ENCODE measurements at places on chromosomes 12 and 14. TPM values are rescaled to one million over a fixed set of nuclear protein-coding genes. Genes with fewer than 3 reads are reported as not detected.

DNA sequence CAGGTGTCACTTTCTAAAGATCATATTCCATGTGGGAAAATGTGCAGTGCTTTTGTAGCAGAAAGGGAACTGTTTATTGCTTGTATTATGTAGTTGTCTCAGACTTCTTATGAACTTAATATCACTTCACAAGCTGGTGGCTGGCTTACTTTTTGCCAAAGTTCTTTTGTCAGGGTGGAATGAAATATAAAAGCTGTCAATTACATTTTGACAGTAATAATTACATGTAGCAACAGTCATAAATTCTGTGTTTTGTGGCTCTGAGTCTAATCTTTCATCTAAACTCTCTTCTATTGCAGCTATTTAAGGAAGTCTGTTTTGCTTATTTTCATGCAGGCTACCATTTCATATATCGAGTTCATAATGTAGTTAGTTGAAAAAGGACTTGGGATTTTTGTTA is 106.6 kb downstream of the OTOGL start:
- DNase-seq = no peak

- no peak for DNase-seq
Measured at GRCh38 chr12:129723260-129723659, 180.6 kb downstream of the TMEM132D start.

Gene NGB
- not detected for total RNA-seq

Gene TAS2R30
- 11.8 TPM for total RNA-seq

GRCh38 chr12:41439801-41440200 is 251.7 kb downstream of the PDZRN4 start:
- DNase-seq = no peak

Gene DPPA3
- not detected for total RNA-seq

Gene RTL1
- total RNA-seq = not detected

Gene ABCD2
- total RNA-seq = 4.6 TPM

DNA sequence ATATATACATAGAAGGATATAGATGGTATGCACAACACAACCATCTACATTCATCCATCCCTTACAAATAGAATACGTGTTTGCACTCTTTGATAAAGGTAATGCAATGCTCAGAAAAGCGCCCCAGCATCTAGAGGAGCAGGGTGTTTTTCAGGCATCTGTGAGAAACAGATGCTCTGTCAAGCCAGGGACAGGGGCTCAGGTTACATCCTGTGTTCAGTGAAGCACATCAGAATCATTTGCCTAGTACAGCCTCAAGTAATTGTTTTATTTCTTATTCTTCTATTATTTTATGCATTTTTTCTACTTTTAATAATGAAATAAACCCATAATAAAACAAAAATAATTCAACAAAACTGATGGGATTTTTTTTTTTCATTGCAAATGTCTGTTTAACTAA is 50.5 kb upstream of the HIF1A start:
- DNase-seq = no peak

DNA sequence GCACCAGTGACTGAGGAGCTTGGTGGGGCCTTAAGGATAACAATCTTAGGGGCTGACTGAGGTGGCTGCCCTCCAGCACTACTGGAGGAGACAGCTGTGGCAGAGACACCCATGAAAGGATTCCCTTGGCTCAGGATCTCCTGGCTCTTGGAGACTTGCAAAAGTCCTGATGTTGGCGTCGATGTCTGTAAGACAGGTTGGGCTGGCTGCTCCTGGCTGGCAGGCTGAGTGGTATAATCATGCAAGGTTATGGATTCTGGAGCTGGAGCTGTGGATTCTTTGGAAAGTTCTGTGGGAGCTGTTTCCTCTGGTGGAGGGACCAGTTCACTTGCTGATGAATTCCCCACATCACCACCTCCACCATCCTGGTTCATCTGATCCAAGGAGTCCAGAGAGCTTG is 24.8 kb downstream of the CHD8 start:
- DNase-seq = no peak

DNA sequence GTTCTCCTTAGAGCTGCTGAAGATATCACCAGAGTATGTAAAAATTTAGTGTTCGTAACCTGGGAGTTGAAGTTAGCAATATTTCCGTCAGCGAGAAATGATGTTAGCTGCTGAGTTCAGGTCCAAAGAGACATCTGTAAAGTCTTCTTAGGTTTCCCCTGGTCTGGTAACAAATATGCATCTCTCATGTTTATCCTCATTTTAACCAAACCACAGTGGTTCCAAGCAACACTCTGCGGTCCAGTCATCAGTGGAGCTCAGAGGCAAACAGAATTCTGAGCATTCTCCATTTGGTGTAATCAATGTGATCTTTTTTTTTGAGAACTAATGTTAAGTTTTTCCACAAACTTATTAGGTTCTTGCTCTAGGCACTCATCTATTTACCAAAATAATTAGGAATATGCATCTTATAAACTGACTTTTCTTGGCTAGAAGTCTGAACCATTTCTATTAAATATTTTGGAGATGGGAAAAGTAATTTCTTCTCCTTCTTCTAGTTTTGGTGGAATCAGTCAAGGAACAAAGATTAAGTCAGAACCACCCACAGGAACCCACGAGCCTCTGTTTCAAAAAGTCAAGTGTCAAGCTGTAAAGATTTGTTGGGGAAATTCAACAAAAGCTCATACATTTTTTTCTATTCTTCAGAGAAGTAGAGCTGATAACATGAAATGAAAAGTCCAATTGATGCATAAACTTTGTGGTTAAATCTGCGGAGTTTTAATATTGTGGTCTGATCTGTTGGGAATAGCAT is 64.7 kb downstream of the IFNG start:
- DNase-seq = no peak

DNA sequence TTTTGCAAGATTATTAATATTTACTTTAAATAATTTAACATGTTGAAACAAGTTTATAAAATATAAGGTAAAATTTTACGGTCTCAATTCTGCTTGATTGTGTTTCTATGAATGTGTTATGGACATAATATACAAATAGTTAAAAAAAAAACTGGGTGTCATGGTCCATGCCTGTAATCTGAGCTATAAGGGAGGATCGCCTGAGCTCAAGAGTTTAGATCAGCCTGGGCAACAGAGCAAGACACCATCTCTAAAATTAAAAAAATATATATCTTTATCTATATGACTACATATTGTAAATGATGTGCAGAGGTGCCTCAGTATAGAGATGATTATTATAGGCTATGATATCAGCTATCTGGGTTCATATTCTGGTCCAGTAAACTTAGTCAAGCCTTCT is 9.9 kb downstream of the PAPOLA start:
- no peak for DNase-seq

DNA sequence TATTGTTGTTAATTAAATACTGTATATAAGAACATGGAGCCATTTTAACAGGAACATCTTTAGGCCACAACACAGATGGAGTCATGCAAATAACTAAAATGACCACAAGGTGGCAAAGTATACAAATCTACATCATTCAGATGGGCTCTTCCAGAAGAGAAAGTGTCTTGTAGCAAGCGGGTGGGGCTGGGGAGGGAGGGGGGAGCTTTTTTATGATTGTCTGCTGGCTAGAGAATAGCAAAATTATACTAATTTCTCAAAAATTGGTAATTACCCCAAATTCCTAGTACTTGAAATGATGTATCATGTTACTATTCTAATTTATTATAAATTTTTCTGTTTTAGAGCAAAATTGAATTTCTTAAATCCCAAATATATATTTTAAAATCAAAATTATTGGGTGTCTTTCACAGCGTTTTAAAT is 378.7 kb downstream of the PRKD1 start:
- no peak for DNase-seq

GRCh38 chr14:22607291-22607690 is 9.2 kb downstream of the ABHD4 start:
- no peak for DNase-seq

DNA sequence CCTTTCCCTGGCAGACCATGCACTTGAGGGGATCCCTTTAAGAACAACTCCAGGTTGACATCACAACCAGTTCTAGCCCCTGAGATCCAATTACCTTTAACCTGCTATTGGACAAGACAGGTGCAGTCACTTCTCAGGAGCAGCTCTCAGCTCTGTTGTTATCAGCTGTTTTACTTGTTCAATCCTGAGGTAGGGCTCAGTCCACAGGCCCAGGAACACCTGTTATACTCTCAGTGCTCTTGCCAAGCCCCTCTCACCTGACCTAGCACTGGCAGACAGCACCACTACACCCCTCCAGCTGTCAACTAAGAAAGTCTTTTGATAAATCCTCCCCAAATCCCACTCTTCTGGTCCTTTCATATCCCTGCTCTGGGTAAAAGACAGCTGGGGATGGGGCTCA is 163.9 kb upstream of the TMTC2 start:
- no peak for DNase-seq

Gene GDF3
- total RNA-seq = not detected

DNA sequence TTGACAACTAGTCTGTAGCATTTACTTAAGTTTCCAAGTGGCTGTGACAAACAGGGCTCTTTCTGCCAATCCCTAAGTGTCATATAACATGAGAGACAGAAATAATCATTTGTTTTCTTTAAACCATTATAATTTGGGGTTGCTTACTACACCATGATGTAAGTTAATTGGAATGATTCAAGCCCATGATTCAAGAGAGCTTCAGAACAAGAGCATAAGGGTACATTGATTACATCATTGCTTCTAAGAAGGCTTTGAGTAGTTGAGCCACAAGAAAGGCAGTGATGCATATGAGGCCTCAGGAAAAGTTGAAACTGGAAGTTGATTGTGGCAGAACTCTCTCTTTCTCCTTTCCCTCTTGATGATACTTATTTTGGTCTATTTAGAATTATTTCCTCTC is 444.0 kb downstream of the CCER1 start:
- no peak for DNase-seq

Gene COA8
- 37.3 TPM for total RNA-seq

GRCh38 chr12:2183556-2184541 is 131.1 kb downstream of the CACNA1C start:
- DNase-seq = no peak

Gene TAS2R10
- 0.62 TPM for total RNA-seq

Gene RABGGTA
- 36.1 TPM for total RNA-seq

DNA sequence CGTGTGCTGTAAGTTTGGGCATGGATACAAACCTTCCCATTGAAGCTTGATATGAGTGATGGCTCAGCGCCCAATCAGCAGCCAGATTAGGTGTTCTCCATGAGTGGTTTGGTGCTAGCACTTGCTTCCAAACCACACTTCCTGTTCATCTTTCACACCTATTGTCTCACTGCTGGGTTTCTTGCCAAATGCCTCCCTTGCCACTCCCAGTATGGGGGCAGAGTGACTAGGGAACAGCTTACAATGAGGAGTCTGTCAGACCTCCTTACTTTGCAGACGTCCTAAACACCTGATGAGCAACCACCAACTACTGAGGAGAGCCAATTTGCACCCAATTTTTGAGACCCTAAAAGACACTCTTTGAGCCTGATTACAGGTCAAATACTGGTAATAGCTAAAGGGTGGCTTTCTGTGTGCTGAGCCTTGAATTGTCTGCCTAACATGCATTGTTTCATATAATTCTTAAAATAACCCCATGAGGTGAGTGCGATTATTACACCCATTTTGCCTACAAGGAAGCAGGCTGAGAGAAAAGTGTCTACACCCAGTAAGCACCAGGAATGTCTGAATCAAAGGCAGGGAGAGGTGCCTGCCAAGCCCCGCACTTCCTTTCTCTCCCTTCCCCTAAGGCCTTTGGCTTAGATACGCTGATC is 48.4 kb upstream of the FOS start:
- DNase-seq = peak; percentile 63

DNA sequence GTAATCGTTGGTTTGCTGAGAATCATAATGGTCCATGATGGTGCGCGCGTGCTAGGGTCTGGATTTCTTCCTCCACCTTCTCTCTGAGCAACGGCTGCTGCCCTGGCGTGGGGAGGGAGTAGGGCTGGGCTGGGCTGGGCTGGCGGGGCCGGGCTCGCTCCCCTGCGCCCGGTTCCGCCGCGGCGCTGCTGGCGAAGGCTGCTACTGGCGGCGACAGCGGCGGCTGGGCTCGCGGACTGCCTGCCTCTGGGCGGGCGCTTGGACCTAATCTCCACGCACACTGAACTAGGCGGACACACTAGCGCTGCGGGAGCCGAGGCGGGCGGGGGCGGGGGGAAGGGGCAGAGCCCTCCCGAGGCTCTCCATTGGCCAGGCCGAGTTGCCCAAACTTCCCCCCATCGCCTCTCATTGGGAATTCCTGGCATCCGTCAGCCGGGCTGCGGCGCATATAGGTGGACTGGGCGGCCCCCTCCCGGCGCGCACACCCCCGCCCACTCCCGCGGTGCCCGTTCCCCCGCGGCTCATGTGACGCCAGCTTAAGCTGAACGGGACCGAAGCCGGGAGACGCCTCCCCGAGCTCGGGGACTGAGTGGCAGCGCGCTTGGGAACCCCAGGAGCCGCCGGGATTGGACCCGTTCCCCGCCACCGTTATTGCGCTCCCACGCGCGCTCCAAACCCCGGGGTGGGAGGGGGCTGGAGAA is at the start of gene ACTN1:
TSS of gene ACTN1 (minus strand) at position 282 of the 701 bp plus-strand sequence. CDS start at position 36, 246 bp downstream.
- peak; percentile 94 for DNase-seq

GRCh38 chr14:102063808-102064429 is 22.9 kb downstream of the HSP90AA1 start:
- no peak for DNase-seq

- no peak for DNase-seq
Measured at GRCh38 chr14:71108398-71109119, 201.3 kb downstream of the PCNX1 start.

Gene C12orf54
- total RNA-seq = 1.5 TPM

GRCh38 chr14:31937730-31938346 is 139.3 kb upstream of the ARHGAP5 start:
- DNase-seq = peak; percentile 59

- DNase-seq = no peak
Measured at GRCh38 chr12:64895526-64895925, 71.1 kb downstream of the TBC1D30 start.

Gene ZC2HC1C
- 3.0 TPM for total RNA-seq

DNA sequence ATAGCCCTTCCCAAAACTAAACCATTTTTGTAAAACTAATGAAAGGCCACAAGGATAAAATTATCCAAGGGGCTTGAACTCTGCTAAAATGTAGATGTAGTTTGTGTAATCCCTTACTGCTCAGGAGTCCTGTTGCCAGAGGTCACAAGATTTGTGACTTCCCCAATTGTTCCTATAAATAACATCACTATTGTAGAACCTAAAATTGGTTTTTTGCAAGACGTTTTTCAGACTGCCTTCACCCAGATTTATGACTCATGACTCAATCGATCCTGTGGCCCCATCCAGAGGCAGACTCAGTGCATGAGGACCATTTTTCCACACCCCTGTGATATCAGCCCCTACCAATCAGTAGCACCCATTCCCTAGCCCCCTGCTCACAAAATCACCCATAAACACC is 61.5 kb upstream of the RASSF8 start:
- no peak for DNase-seq

Gene KRT6C
- 0.39 TPM for total RNA-seq

DNA sequence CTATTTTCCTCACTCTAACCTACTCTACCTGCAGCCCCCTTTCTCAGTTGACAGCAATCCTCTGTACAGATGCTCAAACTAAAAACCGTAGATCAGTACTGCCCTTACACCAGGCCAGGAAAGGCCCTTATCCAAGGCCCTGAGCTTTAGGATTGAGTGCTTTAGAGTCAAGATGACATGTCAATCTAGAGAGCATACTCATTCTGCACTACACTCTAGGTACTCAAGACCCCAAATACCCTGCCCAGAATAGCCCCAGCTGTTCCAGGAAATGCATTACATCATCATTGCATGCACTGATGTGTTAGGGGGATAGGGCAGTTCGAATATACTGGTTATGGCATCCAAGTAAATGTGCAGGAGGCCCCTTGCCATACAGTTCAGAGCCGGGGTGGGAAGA is 3.5 kb upstream of the PHLDA1 start:
- no peak for DNase-seq

Gene GALC
- total RNA-seq = 21.5 TPM
